ENCODE measurements at places on chromosomes 6 and 20.
A peak's percentile ranks its signal among the peaks of the same experiment; 100 is the strongest.

DNA sequence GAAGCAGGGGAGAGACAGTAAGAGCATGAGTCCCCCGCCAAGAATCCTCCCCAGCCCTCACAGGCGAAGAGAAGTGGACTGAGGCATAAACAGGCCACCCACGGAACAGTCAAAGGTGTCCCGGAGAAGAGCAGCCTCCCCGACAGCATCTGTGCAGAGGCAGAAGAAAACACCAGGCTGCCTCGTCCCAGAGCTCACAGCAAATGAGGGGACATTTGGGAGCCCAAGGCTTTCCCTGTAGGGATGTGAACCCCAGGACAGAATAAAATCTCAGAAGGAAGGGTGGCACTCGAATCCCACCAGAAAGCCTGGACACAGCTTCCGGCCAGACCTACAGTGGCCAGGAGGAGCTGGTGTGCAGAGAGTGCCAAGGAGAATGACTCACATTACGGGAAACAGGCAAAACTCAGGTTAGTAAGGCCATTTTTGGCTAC lies 90.4 kb downstream of the DLL1 start:
- no peak for DNase-seq

DNA sequence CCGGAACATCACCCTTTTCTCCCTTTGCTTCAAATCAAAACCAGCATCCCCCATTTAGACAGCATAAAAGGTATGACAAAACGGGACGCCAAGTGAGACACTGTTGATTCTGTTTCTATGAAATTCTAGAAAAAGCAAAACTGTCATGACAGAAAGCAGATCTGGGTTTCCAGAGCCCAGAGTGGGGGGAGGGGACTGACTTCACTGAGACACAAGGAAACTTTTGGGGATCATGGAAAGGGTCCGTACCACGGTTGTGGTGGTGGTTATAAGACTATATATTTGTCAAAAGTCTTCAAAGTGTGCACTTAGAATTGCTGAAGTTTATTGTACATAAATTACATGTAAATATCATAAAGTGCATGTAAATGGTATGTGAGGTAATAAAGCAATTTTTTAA lies 82.6 kb downstream of the SLC22A3 start:
- no peak for DNase-seq

DNA sequence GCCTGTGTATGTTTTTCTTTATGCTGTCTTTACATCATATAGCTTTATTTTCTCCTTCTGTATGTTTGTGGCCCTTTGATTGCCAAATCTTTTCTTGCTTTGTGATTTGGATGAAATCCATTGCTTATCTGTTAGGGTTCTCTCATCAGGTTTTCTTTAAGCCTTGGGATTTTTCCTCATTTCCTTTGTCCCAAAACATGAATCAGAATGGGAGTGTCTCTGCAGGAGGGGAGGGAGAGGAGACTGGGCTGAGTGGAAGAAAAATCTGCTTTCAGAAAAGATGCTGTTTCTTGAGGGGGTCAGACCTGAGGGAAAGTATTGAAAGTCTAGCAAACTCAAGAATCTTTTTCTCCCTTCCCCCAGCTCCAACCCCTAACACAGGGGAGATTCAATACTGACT lies 758.0 kb upstream of the MMS22L start:
- DNase-seq = no peak

GRCh38 chr20:61628901-61629601 lies 377.0 kb downstream of the CDH4 start:
- DNase-seq = peak; percentile 13

GRCh38 chr6:136752554-136752953 lies 39.7 kb downstream of the MAP3K5 start:
- no peak for DNase-seq

Data from fibroblast of upper back skin (primary cell).